ENCODE measurements at places on chromosomes 7 and 10.

- DNase-seq = no peak
Observed at GRCh38 chr7:107725138-107725740, 18.7 kb upstream of the CBLL1 start.

DNA sequence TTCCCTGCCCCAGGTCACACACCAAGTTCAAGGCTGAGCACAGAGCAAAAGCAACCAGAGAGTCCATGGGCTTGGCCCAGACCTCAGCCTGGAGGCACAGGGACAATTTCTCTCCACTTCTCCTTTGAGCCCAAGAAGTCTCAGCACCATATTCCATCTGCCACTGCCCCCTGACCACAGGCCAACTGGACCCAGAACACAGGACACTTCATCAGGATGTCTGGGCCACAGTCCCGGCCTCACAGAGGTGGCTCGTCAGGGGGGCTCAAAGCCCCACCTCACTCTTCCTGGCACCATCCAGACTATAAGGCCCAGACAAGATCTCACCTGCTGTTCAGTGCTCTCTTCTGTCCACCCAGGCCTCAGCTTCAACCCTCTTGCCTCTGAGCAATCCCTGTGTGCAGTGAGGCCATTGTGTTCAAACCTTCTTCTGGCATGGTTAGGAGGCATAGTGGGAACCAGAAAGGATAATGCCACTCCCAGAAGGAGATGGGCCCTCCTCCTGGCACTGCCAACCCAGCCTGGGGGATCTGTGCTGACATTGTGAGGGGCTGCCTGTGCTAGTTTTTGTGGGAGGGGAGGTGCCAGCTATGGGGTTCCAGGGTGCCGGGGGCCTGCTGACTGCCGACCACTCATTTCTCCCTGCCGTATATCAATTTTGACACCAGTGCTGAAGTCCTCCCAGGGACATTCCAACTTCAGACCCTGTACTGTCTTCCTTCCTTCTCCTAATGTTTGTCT is 49.7 kb upstream of the ANTXRL start:
- DNase-seq = peak; percentile 35

GRCh38 chr10:17229016-17229716 is 1.1 kb downstream of the VIM start:
- peak; percentile 97 for DNase-seq

- no peak for DNase-seq
Observed at GRCh38 chr10:29839826-29840515, 205.2 kb upstream of the SVIL start.

DNA sequence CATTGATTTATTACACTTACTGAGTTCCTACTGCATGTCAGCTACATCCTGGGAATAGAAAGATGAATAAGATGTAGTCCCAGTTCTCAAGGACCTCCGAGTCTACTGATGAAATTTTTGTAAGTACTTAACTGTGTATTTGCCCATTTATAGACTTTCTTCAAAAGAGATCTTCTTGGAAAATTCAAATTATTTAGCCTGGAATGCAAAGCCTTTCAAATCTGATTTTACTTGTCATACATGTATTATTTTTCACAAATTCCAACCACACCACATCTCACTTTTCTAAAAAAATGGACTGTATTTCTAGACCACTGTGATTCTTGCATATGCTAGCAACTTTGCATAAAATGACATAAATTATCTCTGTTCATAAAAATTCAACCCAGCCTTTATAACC is 581.3 kb downstream of the ATRNL1 start:
- no peak for DNase-seq

GRCh38 chr10:18545621-18546305 is 105.6 kb downstream of the NSUN6 start:
- no peak for DNase-seq

DNA sequence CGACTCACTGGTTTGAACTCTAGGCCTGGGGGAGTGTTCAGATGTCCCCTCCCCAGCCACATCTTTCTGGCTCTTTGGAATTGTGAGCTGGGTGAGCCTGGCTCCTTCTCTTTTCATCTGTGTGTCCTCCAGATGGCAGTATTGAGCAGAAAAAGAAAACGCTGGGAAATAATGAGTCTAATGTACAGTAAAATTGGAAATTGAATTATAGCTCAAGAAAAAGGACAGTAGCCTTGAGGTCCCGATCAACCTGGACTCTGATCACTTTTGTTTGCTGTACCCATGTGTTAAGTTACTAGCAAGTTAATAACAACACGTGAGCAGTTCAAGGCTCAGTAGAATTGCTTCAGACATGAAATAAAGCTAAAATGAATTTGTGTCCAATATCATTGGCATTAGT is 77.9 kb downstream of the SNX10 start:
- DNase-seq = no peak

GRCh38 chr10:27680691-27681605 is 64.7 kb downstream of the MKX start:
- DNase-seq = no peak

- DNase-seq = peak; percentile 53
Observed at GRCh38 chr7:128110641-128111364, 79.6 kb upstream of the LRRC4 start.

DNA sequence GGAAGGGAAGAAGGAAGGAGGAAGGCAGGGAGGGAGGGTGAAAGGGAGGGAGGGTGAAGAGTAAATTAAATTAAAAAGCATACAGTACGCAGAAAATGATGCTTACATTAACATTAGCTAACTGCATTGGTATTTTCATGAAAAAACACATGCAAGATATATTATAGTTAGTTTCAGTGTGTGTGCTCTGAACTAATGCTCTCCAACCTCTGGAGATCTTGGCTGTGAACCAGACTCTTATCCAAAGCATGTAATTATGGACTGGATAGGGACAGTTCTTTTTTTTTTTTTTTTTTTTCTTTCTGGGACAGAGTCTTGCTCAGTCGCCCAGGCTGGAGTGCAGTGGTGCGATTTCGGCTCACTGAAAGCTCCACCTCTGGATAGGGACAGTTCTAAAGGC is 357.0 kb downstream of the FRMD4A start:
- peak; percentile 22 for DNase-seq

- DNase-seq = no peak
Observed at GRCh38 chr7:25180946-25181345, 47.3 kb downstream of the NPVF start.

GRCh38 chr7:79998363-79998762 is 136.3 kb upstream of the GNAI1 start:
- no peak for DNase-seq

DNA sequence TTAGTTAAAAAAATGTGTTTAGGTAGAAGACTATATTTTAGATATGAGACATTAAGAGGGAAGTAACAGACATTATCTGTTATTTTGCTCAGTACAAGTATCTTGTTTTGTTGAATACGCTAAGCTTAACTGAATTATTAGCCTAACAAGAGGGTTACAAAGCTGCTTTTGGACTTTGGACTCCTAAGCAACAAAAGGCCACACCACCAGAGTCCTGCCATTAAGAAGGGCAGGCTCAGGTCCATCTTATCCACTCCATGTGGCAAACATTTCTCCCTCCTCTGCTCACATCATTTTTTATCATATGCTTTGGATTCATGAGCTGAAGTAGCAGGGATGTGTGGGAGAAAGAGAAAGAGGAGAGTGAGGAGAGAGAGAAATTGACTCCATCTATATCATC is 33.5 kb downstream of the OSBPL3 start:
- DNase-seq = no peak

- no peak for DNase-seq
Observed at GRCh38 chr10:24209432-24209771, 464 bp downstream of the KIAA1217 start.

- no peak for DNase-seq
Observed at GRCh38 chr7:156458011-156458410, 182.6 kb upstream of the RNF32 start.

DNA sequence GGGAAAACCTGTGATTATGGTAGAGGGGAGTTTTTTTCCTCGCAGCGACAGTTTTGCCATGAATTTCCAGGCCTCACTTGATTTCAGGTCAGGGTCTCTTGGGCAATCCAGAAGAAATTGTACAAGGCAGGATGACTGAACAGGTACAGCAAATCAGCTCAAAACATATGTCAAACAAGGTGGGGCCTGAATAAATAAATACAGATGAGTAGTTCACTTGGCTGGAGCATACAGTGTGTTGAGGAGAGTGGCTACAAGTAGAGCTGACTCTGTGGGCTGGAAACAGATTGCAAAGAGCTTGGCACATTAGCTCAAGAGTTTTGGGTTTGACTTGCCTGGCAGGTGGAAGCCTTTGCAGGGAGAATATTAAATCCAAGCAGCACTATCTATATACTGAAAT is 15.0 kb downstream of the GIMAP8 start:
- DNase-seq = no peak

- DNase-seq = no peak
Observed at GRCh38 chr7:2231992-2232765, 566 bp downstream of the MAD1L1 start.

DNA sequence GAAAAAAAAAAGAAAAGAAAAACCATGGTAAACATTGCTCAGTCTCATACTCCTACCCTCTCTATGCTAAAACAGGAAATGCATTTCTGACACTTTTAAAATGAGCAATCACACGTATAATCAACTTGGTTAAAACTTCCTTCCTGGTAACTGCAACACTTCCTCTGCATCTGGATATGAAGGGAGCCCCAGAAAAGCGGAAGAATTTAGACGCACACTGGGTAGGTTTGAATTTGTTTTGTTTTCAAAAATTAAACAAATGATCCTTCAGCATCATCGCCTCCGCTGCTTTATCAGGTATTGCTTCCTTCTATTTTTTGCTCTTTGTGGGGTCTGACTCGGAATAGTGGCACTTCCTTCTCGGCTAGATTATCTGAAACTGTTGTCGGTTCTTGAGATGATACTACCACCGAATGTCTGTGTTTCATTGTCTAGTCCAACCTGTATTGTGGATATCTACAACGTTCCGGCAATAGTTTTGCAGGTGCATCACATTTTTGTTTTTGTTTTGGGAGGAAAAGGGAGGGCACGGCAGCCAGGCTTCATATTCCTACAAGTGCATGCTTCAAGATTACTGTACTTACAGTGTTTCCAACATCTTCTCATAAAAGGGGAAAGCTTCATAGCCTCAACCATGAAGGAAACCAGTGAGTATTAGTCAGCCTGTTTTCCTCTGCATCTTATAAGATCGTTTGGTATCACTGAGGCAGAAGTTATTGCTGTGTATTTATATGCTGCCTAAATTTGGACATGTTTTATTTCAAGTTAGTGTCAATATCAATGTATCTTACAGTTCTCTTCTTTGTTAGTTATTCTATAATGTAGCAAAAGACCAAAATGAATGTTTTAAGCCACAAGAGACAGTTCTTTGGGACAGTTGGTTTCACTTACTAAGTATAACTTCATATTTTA is at the start of gene PIK3CG:
TSS of gene PIK3CG (plus strand) at position 153 of the 912 bp plus-strand sequence. CDS start 2,280 bp downstream, outside the sequence.
- no peak for DNase-seq

GRCh38 chr7:80225361-80225760 is 90.7 kb downstream of the GNAI1 start:
- DNase-seq = no peak

GRCh38 chr7:101319401-101319800 is 2.2 kb downstream of the IFT22 start:
- no peak for DNase-seq

DNA sequence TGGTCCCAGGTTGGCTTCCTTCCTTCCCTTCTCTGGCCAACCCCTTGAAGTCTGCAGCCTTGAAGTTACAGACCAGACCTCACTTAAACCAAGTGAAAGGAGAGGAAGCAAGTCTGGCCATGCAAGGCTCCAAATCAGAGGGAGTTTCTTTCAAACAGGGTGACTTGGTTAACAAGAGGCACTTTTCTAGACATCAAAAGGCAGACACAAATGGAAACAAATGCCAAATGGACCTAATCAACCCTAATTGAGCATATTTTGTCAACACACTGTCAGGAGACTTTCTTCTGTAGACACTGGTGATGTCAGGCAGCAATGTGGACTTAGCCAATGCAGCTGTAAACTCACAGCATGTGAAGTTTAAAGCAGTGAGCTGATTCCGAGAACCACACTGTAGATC is 282.7 kb upstream of the FZD8 start:
- DNase-seq = no peak

- no peak for DNase-seq
Observed at GRCh38 chr7:84394219-84394618, 199.6 kb upstream of the SEMA3A start.

- no peak for DNase-seq
Observed at GRCh38 chr7:138032770-138033169, 30.9 kb upstream of the CREB3L2 start.

DNA sequence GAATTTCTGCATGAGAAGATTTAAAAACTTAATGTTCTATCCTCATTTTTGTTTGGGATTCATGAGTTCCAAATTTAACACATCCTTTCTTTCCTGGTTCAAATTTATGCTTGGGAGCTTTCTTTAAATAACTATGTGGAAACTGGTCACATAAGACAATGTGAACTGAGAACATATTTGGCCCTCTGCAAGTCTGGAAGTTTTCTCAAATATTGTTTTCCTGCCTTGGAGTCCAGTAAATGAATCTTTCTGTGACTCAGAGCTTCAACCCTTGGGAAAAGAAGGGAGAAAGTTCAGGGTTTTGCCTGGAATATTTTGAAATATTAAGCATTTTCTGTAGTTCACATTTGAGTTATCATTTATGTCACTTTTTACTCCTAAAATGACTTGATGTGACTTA is 559.0 kb upstream of the NRP1 start:
- DNase-seq = no peak

DNA sequence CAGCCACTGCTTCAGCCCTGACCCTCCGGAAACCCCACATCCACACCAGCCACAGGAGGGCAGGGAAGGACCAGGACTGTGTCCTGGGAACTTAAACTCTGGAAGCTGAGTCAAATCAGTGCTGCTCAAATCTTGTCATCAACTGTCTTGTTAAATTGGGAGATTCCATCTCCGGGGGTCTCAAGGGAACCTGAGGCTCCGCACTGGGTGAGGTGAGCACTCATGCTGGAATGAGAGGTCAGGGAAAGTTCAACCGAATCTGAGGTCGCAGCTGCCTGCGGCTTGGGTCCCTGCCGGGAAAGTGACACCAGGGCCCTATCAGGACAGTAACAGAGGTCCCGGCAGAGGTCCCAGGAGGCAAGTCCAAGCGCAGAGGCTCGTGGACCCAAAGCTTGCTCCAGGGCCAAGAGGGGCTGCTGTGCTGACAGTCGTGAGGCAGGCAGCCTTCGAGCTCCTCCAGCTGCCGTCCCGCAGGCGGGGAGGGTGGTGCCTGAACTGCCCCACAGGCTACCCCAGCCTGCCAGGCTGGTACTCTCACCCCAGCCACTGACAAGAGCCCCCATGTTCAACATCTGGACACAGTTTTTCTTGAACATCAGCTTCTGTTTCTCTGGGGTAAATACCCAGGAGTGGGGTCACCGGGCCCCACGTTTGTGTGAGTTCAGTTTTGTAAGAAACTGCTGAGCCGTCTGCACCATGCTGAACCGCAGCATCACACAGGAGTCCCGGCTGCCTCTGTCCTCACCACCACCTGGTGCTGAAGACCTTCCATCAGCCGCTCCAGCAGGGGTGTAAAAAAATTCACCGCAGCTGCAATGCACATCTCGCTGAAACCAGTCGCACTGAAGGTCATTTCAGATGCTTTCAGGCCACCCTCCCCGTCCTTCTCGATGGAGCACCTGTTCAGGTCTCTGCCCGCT is 101.0 kb downstream of the DIP2C start:
- DNase-seq = peak; percentile 70

DNA sequence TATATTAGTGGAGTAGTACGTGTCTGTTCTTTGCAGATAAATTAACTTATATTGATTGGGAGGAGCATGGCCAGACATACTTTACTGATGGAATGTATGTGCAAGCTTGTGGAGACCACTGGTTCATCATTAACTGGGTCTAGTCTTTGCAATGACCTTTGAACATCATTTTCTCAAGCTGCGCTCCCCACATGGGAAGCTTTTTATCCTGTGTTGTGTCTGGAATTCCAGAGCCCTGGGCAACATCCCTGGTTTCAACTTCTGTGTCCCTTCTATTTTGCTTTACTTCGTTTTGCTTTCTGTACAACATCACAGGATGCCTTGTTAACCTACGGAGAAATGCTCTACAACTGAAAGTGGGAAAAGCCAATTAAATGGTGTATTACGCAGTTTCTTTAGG is 38.3 kb downstream of the MACROH2A2 start:
- no peak for DNase-seq
